NB4 (cell line): ENCODE measurements at places on chromosomes 1 and 21.

DNA sequence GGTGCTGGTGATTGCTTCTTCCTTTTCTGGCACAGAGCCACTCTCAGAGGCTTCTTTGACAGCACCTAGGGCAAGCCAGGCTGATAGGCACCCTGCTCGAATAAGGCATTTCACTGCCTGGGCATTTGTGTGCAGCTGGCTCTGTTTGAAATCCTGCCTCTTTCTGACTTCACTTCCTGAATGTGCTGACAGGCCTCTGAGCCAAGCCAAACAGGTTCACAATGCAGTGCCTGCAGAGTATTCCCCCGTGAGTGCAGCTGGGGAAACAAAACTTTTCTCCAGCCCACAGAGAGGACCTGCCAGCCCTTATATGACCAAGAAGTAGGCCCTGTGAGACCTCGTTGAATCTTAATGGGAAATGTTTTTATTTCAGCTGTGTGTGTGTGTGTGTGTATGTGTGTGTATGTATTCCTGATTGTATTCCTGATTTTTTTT lies 10.4 kb downstream of the JUN start:
- peak; percentile 77 for DNase-seq

- peak; percentile 25 for DNase-seq
Observed at GRCh38 chr1:2163205-2163604, 31.4 kb downstream of the FAAP20 start.

DNA sequence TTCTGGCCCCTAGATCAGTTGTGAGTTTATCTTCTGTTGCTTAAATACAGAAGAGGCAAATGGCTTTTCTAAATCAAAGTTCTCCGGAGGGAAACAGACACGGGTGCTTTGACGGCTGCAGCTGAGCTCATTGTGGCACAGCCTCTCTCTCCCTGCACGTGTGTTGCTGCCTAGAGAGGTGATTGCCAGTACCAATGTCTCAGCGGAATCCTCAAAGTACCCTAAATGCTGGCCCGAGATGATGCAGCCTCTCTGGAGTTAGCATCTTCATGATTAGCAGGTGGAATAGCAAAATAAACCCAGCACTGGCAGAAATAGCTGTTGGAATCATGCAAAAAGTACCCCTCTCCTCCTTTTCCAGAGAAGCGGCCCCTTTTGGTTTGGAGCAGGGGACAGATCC lies 192.2 kb downstream of the PRDM2 start:
- no peak for DNase-seq

DNA sequence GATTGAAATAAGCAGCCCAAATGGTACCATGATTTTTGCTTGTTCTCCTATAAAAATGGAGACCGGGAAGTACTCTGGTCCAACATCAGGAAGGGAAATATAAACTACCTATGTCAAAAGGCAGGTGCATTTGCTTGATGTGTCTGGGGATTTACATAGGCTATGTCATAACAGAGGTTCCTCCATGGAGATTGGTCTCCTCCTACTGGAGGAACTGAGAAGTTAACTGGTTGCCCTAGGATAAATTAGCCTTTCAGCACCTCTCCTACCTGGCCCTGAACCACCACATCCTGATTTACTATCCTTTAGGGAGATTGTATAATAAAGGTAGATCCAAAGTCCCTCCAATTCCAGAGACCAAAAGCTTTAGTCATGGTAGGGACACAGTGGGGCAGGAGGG lies 1109.3 kb upstream of the B3GALT2 start:
- DNase-seq, result peak; percentile 46

DNA sequence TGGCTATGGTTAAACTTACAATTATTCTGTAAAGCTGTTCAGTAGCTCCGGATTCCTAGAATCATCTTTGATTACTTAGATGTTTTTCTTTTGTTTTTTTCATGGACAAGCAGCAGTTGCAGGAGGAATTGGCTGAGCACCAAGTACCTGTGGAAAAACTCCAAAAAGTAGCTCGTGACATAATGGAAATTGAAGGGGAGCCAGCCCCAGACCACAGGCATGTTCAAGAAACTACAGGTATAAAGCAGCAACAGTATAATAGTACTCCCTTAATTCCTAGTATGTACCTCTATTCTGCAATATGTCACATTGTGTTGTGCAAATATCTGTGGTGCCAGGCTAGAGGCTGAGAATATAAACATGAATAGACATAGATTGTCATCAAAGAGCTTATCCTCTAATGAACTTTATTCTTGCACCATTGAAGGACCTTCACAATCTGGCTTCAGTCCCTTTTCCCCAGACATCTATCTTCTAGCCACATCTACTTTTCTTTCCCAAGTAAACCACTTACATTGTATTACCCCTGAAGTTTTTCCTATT lies 132.3 kb upstream of the BMP8A start:
- no peak for DNase-seq

- DNase-seq, result no peak
Observed at GRCh38 chr1:83800066-83800465, 198.9 kb downstream of the TTLL7 start.

DNA sequence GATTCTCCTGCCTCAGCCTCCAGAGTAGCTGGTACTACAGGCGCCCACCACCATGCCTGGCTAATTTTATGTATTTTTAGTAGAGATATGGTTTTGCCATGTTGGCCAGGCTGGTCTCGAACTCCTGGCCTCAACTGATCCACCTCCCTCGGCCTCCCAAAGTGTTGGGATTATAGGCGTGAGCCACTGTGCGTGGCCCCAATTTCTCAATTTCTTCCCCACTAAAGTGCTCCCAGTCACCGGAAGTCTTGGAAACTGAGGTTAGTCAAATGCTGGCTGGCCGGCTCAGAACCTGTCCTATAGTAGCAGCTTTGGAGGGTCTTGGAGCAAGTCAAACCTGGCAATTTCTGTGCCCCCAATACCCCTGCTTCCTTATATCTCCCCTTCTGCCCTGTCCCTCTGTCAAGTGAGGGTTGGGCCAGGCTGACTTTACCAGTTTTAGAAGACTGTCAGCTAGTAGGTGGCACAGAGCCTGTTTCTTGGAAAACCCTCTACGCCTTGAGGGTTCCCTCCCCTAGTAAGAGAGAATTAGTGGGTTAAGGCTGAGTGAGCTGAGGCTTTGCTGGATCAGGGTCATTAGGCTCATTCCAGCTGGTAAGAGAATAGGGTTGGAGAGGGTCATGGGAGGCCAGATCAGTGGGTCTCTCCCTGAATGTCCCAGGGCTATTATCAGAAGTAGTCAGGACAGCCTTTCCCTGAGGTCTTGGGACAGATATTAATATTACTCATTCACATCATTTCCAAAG lies 8.3 kb upstream of the EPB41 start:
- no peak for DNase-seq

DNA sequence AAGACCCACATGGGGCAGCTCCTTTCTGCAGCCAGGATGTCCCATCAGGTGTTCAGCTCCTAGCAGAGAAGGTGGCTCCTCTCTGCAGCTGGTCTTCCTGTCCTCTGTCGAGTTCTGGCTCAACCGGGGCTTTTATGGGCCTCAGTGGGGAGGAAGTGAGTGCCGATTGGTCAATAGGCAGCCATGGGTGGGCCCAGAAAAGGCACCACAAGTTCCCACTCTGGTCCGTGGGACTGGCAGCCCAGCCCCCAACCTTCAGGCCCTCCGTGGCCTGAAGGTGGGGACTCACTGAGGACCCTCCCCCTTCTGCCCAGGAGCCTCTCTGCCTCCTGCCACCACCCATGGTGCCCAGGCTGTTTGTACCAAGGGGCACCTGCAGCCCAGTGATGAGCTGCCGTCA lies 161.7 kb upstream of the DUSP10 start:
- no peak for DNase-seq

GRCh38 chr1:165914136-165914798 lies 86.9 kb downstream of the UCK2 start:
- DNase-seq, result peak; percentile 75

DNA sequence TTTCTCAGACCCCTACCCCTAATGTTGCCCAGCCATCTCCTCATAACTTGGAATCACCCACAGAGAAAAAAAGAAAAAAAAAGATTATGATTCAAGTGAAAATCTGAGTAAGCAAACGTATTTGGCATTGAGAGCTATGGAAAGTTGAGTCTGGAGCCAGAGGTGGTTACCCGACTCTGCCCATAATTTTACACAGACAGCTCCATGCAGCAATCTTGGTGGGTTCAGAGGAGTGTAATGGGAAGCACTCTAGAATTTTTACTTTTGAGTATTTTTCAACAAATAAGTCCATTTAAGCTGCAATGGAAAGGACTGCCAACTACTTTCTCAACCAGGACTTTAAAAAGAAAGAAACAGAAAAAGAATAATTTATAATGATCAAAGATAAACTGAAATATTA lies 62.7 kb downstream of the ZC3H11B start:
- DNase-seq, result no peak

GRCh38 chr1:49356594-49356993 lies 579.9 kb upstream of the BEND5 start:
- DNase-seq, result no peak

- DNase-seq, result no peak
Observed at GRCh38 chr21:34795548-34796180, 126.9 kb downstream of the CLIC6 start.

GRCh38 chr1:241317676-241318075 lies 39.3 kb downstream of the RGS7 start:
- no peak for DNase-seq

- peak; percentile 72 for DNase-seq
Observed at GRCh38 chr1:41851589-41851988, 67.1 kb downstream of the HIVEP3 start.

- DNase-seq, result no peak
Observed at GRCh38 chr1:206841609-206842323, 23.7 kb upstream of the IL20 start.

GRCh38 chr1:25431955-25432719 lies 1.4 kb downstream of the MACO1 start:
- peak; percentile 21 for DNase-seq

DNA sequence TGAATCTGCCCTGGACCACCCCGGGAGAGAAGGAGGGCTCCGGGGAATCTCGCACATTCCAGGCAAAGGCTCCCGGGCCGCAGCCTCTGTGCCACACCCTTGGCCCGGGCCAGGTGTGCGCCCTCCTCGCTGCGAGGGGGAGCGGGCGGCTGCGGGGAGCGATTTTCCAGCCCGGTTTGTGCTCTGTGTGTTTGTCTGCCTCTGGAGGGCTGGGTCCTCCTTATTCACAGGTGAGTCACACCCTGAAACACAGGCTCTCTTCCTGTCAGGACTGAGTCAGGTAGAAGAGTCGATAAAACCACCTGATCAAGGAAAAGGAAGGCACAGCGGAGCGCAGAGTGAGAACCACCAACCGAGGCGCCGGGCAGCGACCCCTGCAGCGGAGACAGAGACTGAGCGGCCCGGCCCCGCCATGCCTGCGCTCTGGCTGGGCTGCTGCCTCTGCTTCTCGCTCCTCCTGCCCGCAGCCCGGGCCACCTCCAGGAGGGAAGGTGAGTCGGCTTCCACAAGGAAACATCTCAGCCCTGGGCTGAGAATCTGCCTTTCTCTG lies at the start of gene LAMC2:
LAMC2 (plus strand) TSS at position 324 of the 550 bp plus-strand sequence; CDS start at position 413, 89 bp downstream.
- no peak for DNase-seq

GRCh38 chr1:181767001-181767708 lies 283.8 kb downstream of the CACNA1E start:
- no peak for DNase-seq

GRCh38 chr1:40454873-40455272 lies 4.6 kb downstream of the ZFP69B start:
- no peak for DNase-seq

DNA sequence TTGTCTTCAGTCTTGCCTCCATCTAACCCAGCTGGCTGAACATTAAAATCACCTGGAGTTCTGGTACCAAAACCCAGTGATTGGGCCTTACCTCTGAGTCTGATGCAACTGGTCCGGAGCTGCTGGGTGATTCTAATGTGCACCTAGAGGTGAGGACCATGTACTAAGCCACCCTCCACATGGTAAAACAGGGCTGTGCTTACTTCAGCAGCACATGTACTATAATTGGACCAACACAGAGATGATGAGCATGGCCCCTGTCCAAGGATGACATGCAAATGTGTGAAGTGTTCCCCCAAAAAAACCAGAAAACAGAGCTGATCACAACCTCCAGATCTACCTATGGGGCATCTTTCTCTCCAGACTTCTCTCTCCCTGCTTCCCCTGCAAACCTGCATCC lies 37.0 kb downstream of the ELK4 start:
- no peak for DNase-seq

DNA sequence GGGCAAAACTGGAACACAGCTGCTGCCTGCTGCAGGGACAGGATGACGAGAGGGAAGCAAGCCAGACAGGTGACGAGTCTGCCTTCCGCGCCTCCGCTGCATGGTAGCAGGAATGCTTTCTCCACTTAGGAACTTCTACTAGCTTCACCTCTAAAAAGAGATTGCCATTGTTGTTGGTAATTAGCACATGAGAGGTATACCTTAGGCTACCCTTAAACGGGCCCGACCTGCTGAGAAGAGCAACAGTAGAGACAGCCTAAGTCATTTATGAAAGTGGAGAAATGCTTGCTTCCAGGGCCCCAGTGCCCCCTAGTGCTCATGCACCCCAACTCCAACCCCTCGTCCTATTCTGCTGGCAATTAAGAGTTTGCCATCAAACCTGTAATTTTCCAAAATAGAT lies 96.9 kb upstream of the AKT3 start:
- DNase-seq, result peak; percentile 47

GRCh38 chr1:176811511-176812288 lies 348.7 kb downstream of the PAPPA2 start:
- DNase-seq, result no peak

DNA sequence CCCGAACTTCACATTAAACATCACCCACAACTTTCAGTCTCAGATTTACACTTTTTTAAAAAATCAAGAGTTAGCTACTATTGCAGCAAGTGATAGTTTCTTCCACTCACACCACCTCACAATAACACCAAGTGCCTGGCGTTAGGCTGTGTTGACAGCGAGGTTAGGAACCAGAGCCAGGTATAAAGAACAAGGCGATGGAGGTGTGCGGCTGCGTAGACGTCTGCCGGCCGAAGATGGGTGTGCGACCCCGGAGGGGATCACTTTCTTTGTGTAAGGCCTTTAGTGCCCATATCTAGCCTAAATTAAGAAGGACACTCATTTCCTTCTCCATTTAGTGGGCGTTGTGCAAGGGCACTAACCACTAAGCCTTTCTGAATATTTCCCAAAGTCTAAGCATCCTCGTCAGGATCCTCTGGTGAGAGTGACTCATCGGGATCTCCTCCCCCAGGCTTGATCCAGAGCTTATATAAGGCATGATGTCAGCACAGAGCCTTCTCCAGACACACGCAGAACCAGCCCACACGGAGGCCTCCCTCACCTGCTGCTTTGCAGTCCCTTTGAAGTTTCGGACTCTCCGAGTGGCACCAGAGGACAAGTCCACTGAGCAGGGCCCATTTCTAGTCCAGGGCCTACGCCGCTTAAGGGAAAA lies 11.8 kb downstream of the NHLH2 start:
- DNase-seq, result peak; percentile 82
